ENCODE measurements at places on chromosomes 6 and 20. TPM values are rescaled to one million over a fixed set of nuclear protein-coding genes. Genes with fewer than 3 reads are reported as not detected.

Gene IPCEF1
- total RNA-seq, result 4.9 TPM

- no peak overlapping the region for H3K27ac ChIP-seq
- no peaks in the 10 kb centered on the region for H3K36me3 ChIP-seq
- H3K4me3 ChIP-seq, result no peak overlapping the region
- H3K4me1 ChIP-seq, result no peaks in the 10 kb centered on the region
- H3K27me3 ChIP-seq, result no peaks in the 10 kb centered on the region
- no peak for DNase-seq
These were observed 420.9 kb downstream of the PRKN start for GRCh38 chr6:162306616-162307015.

DNA sequence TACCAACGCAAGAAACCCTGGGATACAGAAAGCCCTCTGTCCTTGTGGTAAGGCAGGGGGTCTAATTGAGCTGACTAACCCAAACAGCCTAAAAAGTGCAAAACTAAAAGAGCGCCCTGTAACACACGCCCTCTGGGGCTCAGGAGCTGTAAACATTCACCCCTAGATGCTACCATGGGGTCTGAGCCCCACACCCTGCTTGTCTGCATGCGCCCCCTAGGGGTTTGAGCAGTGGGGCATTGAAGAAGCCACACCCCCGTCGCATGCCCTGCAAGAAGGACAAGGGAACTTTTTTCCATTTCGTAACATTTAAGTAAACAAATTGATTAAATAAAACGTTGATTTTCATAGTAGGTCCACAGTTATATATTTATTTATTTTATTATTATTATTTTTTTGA, 616.9 kb upstream of the MAN1A1 start:
- H3K27me3 ChIP-seq, result no peaks in the 10 kb centered on the region
- no peaks in the 10 kb centered on the region for H3K4me1 ChIP-seq
- no peaks in the 10 kb centered on the region for H3K36me3 ChIP-seq
- no peak for DNase-seq

DNA sequence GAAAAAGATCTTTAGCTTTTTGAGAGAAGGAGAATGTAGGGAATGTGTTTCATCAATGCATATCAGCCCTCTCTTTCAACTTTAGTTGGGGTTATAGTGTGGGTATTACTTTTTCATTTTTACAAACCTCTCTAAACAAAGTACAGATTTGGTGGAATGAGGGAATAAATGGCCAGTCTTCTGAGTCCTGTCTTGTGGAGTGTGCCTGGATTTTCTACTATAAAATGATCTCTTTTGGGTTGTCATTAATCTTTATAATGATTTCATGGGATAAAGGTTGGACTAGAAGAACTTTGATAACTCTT, 209.3 kb downstream of the RNF144B start:
- DNase-seq, result no peak
- no peaks in the 10 kb centered on the region for H3K4me1 ChIP-seq
- no peak overlapping the region for H3K4me3 ChIP-seq
- no peaks in the 10 kb centered on the region for H3K27me3 ChIP-seq
- no peaks in the 10 kb centered on the region for H3K36me3 ChIP-seq

- peak overlapping the region; percentile 84 for H3K27ac ChIP-seq
- peak overlapping the region; percentile 63 for H3K4me3 ChIP-seq
- no peaks in the 10 kb centered on the region for H3K27me3 ChIP-seq
- peaks cover 55% of the 10 kb centered on the region for H3K4me1 ChIP-seq
- DNase-seq, result no peak
These were observed 67.3 kb upstream of the ZNF217 start for GRCh38 chr20:53660947-53661381.

DNA sequence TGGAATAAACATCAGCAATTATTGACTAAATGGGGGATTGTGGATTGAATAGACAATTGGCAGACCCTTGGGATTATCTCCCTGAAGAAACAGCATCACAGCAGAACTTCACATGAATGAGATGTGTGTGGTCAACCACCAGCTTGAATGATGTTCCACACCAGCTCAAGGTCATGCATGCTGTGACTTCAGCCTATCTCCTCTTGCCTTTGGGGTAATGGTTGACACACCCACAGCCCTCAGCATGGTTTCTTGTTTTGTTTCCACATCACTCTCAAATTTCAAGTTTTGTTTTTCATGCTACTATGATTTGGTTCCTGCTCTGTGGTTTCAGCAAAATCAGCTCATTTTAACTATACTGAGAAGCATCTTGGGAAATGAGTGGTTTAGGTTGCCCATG, 94.3 kb downstream of the PAK5 start:
- H3K4me1 ChIP-seq, result no peaks in the 10 kb centered on the region
- no peak overlapping the region for H3K4me3 ChIP-seq
- no peak for DNase-seq
- H3K27ac ChIP-seq, result no peak overlapping the region

All from GM12878 (cell line).